CD4-positive, alpha-beta T cell treated with Interleukin-17A for 1 hour (primary cell): ENCODE measurements at places on chromosomes 5 and 9.

DNA sequence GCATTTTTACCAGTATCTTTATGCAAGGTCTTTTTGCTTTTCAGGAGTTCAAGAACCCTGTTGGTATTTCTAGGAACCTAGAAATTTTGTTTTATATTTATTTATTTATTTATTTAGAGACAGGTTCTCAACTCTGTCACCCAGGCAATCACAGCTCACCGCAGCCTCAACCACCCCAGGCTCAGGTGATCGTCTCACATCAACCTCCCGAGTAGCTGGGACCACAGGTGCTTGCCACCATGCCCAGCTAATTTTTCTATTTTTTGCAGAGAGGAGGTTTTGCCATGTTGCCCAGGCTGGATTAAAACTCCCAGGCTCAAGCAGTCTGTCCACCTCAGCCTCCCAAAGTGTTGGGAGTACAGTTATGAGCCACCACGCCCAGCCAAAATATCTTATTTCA, 32.9 kb downstream of the LHX6 start:
- no peak for DNase-seq

GRCh38 chr5:73701566-73701965, 75.6 kb downstream of the ARHGEF28 start:
- DNase-seq, result no peak

GRCh38 chr9:123072407-123072995, 39.0 kb downstream of the GPR21 start:
- DNase-seq, result no peak

DNA sequence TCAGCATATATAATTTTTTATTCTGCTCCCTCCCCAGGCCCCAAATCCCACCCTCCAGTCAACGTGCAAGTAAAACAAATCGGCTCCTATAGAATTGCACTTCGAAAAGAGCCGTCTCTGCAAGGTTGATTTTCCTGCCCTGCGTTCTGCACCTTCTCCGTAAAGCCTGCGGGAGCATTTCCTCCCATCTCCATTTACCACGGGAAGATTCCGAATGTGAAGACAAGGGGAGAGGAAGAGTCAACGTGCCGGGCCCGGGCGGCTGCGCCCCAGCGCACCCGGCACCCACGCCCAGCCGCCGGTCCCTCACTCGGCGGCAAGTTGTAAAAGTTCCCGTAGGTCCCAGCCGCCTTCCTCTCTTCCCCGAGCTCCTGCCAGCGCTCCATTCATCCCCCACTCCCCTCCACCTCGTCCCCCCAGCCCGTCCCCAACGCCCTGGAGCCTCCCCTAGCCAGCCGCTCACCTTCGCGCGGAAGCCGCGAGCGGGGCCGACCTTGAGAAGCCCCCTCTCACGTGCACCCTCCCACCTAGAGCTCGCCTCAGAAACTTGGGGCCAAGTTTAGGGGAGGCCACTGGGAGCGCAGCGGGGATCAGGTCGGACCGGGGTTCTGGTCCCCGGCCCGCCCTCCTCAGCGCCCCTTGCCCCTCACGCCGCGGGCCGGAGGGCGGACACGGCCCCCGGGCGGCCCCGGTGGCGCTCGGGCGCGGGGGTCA, 431 bp downstream of the BNC2 start:
- no peak for DNase-seq

- no peak for DNase-seq
Measured at GRCh38 chr5:170232786-170233185, at the start of gene C5orf58. TSS of gene C5orf58 (plus strand) at chr5:170232985. CDS start at chr5:170234977, 1,992 bp downstream.

GRCh38 chr9:112310826-112311225, 22.6 kb downstream of the PTBP3 start:
- no peak for DNase-seq

GRCh38 chr5:132422720-132423437, 53.4 kb downstream of the SLC22A5 start:
- DNase-seq, result no peak

DNA sequence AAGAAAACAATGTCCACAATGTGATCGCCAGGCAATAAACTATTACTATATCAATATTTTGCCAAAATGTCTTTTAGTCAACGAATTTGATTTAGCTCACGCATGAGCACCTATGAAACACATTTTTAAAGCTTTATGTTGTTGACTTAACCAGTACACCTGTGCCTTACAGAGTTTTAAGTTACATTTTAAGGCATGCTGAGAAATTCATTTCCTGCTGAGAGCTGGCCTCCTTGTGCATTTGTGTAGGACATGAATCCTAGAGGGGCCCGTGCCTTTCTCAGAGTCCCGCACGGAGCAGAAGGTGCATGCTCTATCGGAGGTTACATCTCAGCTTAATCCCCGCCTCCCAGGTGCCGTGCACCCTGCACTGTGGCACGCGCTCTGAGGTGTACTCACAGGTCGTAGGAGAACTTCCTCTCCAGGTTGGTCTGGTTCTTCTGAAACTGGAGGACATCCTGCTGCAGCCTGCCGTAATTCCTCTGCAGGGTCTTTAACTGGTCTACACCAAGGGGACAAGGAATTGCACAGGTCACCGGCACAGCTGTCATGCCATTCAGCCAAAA, 53.2 kb downstream of the GOLM1 start:
- DNase-seq, result no peak

GRCh38 chr9:126398403-126399058, 71.9 kb downstream of the MVB12B start:
- DNase-seq, result peak; percentile 78

DNA sequence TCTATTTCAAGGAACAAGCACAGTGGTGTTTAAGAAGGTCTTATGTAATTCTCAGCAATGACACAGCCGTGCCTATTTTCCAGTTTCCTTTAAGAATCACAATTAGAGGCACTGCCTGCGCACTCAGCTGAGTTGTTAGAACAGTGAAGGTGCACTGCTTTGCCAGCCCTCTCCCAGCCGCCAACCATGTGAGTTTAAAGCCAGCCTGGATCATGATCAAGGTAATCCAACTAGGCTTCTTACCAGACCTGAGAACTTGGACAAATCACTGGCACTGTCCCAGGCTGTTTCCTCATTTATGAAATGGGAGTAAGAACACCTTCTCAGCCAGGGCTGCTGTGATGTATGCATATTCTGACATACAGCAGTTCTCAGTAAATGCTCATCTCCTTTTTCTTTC, 99.6 kb downstream of the ASTN2 start:
- no peak for DNase-seq
